Fibroblast of skin of abdomen (primary cell): ENCODE measurements at places on chromosomes 3 and 15.
A peak's percentile ranks its signal among the peaks of the same experiment; 100 is the strongest.

DNA sequence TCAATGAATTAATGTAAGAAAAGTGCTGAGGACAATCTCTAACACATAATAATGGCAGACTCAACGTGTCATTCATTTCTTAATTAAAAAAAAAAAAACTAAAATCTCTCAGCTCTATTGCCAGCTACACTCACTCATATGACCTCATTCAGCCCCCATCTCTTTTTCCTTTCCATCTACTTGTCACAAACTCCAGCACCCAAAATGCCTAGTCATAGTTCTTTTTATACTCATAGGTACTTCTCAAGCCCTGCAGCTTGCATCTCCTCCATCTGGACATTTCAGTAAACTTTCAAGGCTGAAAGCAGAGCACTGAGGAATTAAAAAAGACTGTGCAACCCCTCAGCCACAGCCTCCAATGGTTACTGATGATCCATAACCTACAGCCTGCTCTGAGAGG, 109.8 kb downstream of the PLCH1 start:
- DNase-seq = no peak

DNA sequence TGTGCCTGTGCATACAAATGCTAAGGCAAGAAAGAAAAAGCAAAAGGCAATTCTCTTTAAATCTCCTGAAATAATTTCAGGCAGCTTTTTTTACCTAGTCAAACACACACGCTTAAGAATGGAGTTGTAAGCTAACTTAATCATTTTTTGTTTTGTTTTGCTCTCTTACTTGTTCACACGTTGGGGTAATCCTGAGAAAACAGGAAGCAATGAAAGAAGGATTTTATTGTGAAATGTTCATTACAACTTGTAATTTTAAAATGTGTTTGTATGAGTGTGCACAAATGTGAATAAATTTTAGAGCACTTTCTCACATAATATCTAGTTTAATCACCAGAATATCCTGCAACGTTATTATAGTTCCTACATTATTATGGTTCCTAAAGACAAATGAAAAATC, 263.8 kb downstream of the LPP start:
- no peak for DNase-seq

GRCh38 chr3:38049358-38050126, 10.5 kb downstream of the DLEC1 start:
- no peak for DNase-seq

GRCh38 chr3:153596401-153596800, 434.4 kb downstream of the RAP2B start:
- DNase-seq = no peak

DNA sequence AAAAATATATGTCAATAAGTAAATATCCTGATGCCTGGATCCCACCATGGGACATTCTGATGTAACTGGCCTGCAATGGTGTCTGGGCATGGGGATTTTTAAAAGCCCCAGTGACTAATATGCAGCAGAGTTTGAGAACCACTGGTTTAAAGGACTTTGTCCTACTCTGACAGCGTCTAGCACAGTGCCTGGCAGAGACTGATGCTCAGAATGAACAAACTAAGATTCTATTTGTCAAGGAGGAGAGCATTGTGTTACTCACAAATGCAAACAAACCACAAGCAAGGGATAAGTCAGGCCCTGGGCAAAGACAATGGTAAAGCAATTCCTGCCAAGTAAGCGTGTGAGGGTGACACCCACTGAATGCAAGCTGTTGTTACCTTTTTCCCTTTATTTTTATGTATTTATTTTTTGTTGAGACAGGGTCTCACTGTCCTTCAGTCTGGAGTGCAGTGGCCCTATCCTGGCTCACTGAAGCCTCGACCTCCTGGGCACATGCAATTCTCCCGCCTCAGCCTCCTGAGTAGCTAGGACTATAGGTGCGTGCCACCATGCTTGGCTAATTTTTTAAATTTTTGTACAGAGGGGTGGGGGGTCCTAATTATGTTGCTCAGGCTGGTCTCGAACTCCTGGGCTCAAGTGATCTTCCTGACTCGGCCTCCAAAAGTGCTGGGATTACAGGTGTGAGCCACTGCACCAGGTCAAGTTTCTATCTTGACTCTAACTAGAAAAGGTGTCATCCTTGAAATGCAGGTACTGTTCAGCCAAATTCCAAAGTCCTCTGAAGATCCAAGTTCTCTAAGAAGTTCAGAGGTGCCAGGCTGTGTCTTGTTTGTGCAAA, 909 bp upstream of the GPD1L start:
- DNase-seq = peak; percentile 33

DNA sequence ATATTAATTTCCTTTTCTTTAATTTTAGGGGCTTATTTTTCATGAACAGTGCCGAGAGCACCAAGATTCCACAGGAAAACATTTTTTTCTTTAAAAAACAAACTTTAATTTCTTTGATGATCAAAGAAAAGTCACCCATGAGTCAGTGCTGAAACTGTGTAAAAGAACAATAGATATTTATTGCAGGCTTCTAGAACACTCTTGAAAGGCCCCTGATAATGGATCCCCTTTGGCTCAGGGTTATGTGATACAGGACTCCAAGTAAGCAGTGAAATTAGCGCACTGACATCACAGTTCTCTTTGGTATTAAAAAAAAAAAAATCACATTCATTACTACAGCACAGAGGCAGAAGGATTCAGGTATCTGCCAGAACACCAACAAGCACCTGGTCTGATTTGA, 66.1 kb upstream of the MYZAP start:
- DNase-seq = no peak

- DNase-seq = no peak
Measured at GRCh38 chr3:28335246-28335645, 13.3 kb upstream of the ZCWPW2 start.

DNA sequence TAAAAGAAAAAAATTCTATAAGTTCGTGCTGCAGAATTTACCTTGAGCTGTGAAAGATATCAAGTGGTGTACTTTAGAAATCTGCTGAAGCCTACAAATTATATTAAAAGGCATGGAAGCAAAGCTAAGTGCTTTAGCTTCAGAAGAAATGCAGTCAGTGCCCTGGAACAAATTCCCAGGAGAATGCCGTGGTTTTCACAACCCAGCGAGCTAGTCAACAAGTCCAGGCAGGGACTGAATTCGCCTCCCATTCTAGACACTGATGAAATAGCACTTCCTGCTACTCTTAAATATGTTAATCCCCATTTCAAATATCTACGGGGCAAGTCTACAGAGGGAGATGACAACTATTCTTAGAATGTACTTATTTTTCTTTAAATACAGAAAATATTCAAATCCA, 326.4 kb upstream of the IGF1R start:
- no peak for DNase-seq

DNA sequence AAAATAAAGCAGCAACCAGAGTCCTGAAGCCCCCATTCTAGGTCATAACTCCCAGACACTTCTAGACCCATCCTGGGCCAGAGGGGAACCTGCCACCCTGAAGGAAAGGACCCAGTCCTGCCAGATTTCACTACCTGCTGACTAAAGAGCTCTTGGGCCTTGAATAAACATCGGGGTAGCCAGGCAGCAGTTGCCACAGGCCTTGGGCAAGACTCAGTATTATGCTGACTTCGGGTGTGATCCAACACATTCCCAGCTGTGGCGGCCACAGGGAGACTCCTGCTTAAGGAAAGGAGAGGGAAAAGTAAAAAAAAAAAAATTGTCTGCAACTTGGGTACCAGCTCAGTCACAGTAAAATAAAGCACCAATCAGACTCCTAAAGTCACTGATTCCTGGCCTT, 23.8 kb downstream of the NEDD4 start:
- no peak for DNase-seq

GRCh38 chr15:65083262-65083701, 6.7 kb downstream of the KBTBD13 start:
- DNase-seq = peak; percentile 20

GRCh38 chr3:20488151-20488550, 302.1 kb upstream of the SGO1 start:
- DNase-seq = peak; percentile 61
